ENCODE measurements at places on chromosomes 3 and 15.

DNA sequence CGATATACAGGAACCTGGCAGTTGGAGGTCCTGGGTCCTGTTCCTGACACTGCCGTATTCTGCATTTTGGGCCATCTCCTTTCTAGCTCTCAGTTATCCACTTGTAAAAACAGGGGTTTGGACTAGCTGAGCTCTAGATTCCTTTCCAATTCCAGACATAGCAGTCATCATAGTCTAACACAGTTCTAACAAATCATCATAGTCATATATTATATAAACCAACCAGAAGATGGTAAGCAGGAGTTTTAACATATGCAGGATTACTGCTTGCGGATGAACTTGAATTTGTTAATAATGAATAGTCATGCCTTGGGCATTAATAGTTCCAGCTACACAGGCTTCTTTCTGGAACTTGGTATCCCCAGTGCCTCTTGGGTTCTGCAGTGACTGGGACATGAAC is 26.6 kb downstream of the MASP1 start:
- peak; percentile 68 for DNase-seq

DNA sequence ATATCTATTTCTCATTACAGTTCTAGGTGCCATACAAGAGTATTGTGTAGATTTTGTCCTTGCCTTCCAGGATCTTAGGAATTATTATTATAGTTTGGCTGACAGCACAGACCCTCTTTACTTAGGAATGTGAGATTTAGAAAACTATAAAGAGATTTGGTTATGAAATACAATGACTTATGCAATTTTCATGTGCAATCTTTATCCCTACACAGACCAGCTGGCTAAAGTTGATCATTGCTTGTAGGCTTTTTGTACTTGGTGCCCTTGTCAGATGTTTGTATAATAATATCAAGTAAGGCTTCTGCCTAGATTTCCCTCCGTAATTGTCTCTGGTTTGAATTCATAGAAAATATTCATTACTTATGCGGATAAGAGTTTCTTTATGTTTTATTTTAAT is 174.5 kb upstream of the GAP43 start:
- no peak for DNase-seq

DNA sequence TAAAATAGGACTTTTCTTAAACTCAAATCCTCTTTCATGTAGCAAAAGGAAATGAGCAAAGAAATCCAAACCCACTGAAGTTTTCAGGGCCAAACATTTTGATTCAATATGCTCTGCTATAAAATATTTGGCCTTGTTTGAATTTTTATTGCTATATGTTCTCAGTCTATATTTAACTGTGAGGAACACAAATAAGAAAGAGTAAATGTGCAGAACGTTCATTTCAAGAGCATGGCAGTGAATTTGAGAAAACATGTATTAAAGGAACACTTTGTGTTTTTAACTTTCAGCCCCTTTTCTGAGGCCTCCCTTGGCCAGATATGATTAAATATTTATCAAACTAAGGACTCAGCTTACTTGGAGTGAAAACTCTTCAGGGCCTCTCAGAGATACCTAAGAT is 124.7 kb upstream of the CCNL1 start:
- no peak for DNase-seq

DNA sequence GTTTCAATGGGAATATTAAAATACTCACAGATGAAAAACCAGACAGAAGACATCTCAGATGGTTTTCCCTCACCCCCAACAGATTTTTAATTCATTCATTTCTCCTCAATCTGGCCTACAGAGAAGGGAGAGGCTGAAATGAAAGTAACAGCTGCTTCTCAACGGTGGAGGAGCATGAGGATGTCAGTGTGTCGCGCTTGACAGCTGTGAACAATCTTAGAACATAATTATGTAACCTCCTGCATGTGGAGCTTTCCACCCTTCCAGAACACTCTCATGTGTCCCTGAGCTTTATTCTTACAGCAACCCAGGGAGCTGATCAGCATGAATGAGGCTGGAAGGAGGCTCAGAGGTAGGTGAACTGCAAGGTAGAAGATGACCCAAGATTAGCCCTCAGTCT is 52.7 kb downstream of the MB21D2 start:
- DNase-seq: peak; percentile 43

Measured in IMR-90 (cell line).